CD14-positive monocyte (primary cell): ENCODE measurements at places on chromosomes 7 and 10.

DNA sequence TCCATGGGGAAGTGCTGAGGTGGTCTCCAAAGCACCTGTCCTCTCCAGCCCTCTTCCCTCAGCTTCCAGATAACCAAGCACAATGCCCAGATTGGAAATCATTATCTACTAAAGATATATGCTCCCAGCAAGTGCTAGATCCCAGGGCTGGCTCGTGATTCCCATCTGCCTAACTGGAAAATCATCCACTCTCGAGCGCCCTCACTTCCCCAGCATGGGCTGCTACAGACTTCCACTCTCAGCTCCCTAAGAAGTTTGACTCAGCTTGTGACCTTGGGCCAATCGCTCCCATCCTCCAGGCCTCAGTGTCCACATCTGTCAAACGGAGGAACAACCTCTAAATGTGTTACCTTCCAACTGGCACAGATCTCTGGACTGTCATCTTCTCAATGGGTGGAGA lies 112.4 kb upstream of the ZMIZ1 start:
- no peak for DNase-seq

- DNase-seq: no peak
These were observed 642.0 kb upstream of the LRRN3 start for GRCh38 chr7:110448918-110449317.

- no peak for DNase-seq
These were observed 3.6 kb downstream of the ARHGAP21 start for GRCh38 chr10:24720096-24720495.

DNA sequence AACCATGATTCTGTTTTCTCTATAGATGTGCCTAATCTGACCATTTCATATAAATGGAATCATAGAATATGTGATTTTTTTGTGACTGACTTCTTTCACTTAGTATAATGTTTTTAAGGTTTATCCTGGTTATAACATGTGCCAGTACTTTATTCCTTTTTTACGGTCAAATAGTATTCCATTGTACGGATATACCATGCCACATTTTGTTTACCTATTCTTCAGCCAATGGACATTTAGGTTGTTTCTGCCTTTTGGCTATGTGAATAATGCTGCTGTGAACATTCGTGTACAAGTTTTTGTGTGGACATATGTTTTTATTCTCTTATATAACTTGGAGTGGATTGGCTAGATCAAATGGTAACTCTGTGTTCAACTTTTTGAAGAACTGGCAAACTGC lies 178.3 kb upstream of the TCF7L2 start:
- DNase-seq: no peak

GRCh38 chr7:151435103-151435916 lies 4.6 kb downstream of the CRYGN start:
- no peak for DNase-seq

- DNase-seq: peak; percentile 2
These were observed 130.7 kb downstream of the ADRA2A start for GRCh38 chr10:111207500-111207899.

DNA sequence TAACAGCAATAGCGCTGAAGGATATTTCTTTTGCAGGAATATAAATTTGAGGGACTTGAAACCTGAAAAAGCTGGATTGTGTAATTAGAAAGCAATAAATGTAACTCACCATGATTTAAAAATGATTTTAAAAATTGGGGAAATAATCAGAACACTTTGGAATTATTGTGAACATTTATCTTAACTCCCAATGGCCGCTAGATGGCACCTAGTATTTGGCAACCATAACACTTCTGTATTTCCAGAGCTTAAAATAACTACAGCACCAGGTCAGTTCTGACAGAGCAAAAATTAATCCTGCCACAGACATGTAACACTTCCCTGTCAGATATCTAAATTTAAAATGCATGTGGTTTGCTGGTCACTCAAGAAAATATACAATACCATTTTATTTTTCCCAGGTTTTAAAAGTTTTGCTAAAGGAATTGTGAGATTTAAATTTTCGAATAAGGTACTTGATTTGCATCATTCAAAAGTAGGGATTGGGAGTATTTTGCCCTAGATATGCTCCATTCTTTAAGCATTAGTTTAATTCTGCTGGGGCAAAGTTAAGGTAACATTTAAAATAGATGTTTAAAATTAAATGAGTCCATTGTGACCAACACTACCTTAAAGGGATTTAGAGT lies 144.5 kb downstream of the PPP1R3A start:
- DNase-seq: no peak

DNA sequence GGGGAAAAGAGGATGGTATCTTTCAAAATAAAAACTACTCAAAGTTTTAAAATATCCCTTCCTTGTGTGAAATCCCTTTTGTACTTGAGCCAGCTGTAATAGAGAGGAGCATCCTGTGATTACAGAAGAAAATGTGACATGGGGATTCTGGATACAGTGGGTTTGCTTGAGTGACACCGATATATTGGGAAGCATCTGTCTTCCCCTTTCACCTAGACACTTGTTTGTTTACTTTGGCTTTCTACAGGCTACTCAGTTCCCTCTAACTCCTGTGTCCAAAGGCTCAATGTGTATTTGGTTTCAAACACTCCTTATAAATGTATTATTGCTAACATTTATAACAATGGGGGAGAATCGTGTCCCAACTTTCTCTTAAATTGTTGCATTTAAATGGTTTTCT lies 24.4 kb downstream of the CPED1 start:
- no peak for DNase-seq

DNA sequence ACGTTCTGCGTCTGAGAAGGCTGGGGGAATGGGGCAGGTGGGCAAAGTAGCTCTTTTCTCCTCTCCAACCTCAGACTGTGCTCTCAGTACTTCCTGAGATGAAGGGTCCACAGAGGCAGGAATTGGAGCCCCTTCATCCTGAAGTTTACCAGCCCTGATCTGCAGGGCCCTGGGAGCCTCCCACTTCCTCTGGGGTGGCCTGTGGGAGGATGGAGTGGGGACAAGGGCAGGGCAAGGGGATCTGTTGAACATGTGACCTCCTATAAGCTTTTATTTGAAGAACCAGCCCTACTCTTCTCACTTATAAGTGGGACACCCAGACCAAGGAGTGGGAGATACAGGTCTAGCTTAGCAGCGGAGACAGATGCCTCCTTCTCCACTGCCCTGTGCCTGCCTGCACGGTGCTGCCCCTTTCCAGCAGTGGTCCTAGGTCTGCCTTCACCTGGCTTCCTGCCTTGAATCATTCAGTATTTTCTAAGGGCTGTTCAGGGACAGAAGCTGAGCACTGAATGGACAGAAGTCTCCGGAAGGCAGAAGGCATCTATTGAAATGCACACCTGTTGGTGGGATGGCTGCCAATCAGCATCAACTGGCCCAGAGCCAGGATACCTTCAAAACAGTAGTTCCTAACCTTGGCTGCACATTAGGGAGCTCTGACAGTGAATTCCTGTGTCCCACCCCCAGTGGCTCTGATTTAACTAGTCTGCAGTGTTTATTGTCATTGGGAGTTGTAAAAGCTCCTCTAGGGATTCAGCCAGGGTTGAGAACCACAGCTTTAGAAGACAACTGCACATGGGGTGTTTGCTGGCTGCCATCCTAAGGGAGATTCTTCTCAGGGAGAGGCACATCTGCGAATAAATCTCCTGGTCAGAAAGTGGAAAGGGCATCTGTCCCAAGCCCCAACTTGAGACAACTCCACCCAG lies 2.7 kb upstream of the ARHGAP22 start:
- no peak for DNase-seq

GRCh38 chr10:56728349-56728748 lies 367.3 kb upstream of the ZWINT start:
- DNase-seq: no peak

GRCh38 chr10:5103481-5103880 lies 9.3 kb downstream of the AKR1C3 start:
- DNase-seq: no peak

GRCh38 chr7:46970131-46970430 lies 611.8 kb downstream of the TNS3 start:
- no peak for DNase-seq

DNA sequence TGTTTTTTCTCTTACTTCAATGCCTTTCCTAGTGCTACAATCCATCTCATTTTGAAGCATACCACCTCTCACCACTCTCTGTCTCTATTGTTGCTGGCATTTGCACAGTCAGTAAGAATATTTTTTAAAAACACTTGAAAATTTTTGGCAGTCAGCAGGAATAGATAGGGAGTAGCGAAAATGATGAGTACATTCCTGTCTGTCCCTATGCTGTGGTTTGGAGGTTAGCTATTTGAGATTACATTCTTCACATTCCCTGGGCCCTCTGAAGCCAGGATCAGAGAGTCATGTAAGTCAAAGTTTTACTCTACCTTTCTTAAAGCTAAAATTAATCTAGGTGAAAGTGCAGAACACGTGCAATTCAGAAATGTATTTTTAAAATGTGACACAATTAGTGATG lies 53.0 kb upstream of the MAGI2 start:
- no peak for DNase-seq

DNA sequence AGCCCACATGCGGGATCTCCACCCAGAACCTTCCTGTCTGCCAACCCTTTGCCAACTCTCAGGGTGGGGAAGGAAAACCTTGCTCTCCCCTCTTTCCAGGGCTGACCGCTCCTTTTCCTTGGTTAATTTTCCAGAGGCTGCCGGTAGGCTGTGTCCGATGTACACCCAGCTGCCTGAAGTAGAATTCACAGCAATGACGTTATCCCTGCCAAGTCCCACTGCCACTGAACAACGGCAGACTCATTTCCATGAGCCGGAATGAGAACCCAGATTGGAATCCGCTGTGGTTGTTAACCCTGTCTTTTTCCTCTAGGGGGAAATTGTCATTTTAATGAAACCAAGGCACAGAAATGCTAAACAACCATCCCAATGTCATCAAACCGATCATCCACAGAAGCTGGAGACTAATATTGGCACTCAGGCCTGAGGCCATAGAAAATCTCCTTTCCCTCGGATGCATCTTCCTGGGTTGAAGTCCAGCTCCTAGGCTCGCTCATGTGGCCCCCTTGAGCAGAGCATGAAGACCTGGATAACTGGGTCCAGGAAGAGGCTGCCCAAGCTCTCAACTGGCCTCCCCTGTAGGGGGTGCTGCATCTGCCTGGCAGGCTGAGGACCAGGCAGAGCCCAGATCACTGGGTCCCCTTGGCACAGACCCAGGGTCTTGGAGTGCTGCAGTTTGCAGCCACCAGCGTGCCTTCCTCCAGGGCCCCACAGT lies 30.4 kb downstream of the KLRG2 start:
- DNase-seq: no peak

GRCh38 chr10:103708627-103709288 lies 146.6 kb downstream of the SH3PXD2A start:
- no peak for DNase-seq

- no peak for DNase-seq
These were observed 599.4 kb upstream of the ANKRD30A start for GRCh38 chr10:36526033-36526432.

GRCh38 chr7:4136036-4136435 lies 546.1 kb upstream of the FOXK1 start:
- DNase-seq: no peak

DNA sequence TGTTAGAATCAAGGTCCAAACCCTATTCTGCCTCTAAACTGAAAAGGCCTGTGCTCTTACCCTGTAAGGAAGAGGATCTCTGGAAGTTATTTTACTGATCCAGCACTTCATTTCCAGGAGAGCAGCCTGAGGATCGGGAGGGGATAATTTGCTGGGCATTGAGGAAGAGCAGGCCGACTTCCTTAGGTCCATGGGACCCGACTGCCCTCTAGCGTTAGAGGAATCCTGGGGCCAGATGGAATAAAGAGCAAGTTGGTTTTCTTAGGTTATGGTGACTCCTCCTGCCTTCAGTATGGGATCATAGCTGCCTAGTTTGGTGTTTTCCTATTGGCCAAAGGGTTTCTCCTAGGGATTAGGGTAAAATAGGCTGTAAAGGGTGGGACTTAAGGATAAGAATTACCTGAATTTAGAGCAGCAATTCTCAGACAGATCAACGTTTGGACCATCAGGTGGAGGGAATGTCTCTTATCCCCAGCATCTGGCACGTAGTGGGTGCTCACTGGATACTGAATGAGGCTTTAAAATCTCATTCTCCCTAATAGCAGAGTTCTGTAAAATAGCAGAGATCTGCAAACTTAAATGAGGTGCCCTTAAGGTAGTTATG lies 40.0 kb upstream of the SORBS1 start:
- peak; percentile 32 for DNase-seq

DNA sequence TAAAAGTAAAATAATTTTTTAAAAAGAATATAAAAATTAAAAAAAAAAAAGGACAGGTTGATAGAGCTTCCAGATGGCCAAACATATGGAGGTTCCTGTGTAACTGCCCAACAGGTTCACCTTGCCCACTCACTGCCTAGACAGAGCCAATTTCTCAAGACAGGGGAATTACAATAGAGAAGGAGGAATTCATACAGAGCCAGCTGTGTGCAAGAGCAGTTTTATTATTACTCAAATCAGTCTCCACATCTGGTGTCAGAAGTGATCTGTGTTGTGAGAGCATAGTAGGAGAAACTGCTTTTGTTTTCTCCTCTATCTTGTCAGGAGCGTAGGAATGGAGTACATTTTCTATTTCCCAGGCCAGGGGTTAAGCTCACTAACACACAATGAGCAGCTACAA lies 31.0 kb downstream of the C7orf33 start:
- no peak for DNase-seq

DNA sequence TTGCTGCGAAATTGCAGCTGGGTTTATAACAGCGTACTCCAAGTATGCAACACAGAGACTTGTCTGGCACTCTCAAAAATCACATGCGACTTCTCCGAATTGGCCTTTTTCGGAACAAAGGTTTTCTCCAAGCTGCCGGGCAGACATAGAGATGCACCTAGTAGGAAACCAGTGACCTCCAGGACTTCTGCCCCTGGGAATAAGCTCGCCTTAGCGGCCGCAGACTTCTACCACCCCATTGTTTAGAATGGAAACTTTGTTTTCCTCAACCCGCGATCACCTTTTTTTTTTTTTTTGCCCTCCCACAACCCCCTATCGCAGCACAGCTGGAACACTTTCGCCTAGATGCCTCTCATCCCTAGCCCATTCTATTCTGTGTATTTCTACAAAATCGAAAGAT lies 4.9 kb upstream of the HOXA10 start:
- no peak for DNase-seq

DNA sequence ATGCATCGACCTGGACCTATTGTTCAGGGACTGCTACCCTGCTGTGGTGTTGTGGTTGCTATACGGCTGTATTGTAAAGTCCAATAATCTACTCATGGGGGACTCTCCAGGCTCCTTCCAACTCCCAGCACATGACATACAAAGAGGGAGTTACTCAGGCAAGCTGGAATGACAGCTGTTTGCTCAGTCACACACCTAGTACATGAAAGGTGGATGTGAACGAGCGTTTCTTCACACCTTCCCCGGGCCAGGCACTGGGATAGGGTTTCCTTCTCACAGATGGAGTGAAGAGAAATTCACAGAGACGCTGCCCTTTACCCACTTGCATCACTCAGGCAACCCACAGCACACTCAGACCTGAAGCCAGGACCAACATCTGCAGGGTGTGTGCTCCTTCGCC lies 215.7 kb downstream of the TNS3 start:
- DNase-seq: no peak

- no peak for DNase-seq
These were observed 37.1 kb downstream of the RBAK start for GRCh38 chr7:5082806-5083205.

DNA sequence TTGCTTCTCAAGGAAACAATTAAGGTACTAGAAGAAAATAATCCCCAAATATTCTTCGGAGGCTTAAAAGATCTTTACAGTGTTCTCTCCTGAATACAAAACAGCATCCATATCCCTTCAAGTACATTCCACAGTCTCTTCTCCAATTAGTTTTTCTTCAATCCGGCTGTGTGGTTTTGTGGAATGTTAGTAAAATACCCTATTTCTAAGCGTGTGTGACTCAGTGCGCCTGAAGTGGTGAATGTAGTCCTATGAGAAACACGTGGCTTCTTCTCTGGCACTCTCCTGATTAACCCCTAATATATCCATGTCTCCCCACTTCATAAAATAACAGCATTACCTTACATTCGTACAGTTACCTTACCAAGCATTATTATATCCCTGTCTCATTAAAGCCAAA lies 570.2 kb downstream of the ARL4A start:
- no peak for DNase-seq
